Activated CD4-positive, alpha-beta T cell treated with anti-CD3 and anti-CD28 coated beads, Interleukin-2, amount 50 U/mL, for 24 hours (primary cell): ENCODE measurements at places on chromosomes 4 and X.

DNA sequence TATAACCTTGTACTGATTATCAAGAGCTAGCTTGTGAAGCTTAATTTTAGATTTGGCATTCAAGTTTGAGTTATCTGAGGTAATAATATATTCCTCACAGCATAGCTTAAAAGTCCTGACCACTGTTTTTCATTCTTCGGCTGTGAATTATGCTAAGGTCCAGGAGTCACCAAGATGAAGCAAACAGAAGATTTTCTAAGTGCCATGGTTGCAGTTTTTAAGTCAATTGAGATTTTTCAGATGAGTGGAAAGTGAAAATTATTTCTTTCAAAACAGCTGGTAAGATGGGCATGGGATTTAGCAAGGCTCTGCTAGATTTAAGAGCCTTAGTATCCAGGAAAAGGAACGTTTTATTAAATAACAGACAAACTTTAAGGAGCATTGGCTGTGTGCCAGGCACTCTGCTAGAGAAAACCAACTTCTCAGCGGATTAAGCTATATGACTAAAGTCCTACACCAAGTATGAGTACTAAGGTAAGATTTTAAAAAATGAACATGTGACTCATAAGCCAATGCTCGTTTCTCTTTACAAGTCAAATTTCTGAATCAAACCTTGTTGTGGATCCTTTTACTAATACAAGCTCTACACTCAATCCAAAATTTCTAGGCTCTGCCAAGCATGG, 149.9 kb upstream of the IL15 start:
- DNase-seq: no peak

DNA sequence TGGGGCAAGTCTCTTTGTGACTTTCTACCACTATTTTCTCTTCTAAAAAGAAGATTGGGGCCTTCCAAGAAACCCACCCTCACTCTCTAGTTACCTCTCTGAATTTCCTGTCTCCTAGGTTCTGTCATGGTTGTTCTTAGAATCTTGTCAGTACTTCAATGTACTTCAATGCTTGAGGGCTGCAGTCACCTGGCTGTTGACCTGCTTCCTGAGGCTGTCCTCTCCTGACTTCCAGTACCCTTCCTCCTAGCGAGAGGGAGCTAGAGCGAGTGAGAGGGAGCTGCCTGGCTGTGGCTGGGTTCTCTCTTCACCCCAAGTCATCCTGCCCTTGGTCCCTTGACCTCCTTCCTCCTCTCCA, 17.7 kb downstream of the CD99L2 start:
- no peak for DNase-seq

DNA sequence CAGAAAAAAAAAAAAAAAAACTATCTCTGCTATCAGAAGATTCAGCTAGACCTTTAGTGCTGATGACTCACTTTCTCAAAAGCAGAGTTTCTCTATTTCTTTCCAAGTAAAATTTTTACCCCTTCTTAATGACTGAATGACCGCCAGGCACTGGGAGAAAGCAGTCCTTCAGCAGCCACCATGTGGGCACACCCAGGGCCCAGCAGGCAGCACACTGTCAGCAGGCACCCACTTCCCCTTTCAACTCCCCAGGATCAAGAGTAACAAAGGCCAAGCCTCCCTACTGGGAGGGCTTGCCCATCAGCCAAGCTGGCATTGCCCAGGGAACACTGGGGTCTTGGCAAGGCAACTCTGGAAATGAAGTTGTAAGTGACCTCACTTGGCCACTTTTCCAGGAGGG, 201.9 kb upstream of the MAMLD1 start:
- DNase-seq: no peak

GRCh38 chr4:186633844-186634243, 78.5 kb upstream of the MTNR1A start:
- DNase-seq: no peak

- no peak for DNase-seq
These were observed 61.7 kb downstream of the PPARGC1A start for GRCh38 chr4:23828020-23828715.

DNA sequence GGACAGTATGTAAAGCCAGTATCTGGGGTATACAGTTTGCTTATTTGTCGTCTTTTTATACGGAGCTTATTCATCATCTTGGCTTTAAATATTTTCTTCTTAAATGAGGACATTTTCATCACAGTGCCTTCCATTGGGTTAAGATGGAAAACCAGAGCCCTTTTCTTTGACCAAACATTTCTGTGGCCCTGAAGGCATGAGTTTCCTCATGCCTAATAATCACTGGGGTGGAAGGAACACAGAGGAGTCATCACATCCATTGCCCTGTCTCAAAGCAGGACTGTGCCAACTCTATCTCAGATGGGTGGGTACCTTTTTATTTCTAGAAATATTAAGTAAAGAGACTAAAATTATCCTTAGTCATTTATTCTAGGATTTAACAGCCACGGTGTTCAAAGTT, 40.0 kb downstream of the CHRDL1 start:
- DNase-seq: no peak

DNA sequence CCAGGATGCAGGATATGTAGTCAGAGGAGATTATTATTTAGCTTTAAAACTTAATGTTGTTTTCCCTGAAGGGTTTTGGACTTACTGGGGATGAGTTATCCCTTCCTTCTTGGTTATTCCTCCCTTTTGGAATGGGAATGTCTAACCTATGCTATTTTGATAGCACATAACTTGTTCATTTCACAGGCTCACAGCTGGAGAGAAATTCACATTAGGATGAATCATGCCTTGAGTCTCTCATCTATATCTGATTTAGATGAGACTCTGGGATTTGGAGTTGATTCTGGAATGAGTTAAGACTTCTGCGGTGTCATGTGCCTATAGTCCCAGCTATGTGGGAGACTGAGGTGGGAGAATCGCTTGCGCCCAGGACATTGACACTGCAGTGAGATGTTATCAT, 81.1 kb downstream of the ATP11C start:
- DNase-seq: no peak

- DNase-seq: no peak
These were observed 25.3 kb downstream of the FAM241A start for GRCh38 chr4:112170451-112170993.

- DNase-seq: no peak
These were observed 2.9 kb downstream of the SORBS2 start for GRCh38 chr4:185809121-185809520.

DNA sequence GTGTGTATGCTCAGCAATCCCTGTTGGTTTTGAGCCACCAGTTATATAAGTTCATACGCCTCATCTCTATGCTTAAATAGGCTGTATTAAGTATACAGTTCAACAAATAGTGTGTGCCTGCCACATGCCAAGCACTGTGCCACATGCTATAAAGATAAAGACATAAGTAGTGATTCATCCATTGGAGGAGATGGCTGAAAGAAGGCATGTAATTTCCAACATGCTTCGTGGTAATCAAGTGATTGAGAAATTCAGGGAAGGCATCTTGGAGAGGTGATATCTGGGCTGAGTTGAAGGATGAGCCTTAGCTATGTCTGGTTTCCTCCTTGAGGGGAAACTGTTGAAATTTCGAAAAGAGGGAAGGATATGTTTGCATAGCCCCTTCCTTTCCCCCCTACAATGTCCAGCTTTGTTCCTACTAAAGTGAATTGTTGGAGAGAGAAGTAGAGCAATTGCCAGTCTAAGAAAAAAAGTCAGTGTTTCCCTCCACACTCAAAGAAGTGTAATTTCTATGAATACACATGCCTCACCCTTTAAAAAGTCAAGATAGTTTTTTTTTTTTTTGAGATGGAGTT, 96.5 kb downstream of the ARHGAP10 start:
- no peak for DNase-seq

DNA sequence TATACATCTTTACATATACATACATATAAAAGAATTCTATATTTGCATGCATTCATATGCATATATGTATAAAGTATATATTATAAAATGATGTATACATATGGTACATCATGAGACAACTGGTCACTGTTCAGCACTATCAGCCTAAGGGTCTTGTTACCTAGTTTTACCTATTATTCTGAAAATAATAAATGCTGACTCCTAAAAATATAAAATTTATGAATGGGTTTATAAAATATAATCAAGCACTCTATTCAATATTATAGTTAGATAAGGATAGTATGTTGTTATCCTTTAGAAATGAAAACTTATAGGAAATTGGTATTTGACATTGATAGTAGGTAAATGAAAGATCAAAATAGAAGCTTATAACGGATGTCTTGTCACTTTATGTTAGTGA, 324.2 kb downstream of the GBA3 start:
- no peak for DNase-seq

GRCh38 chrX:25296850-25297249, 281.1 kb upstream of the ARX start:
- DNase-seq: no peak

DNA sequence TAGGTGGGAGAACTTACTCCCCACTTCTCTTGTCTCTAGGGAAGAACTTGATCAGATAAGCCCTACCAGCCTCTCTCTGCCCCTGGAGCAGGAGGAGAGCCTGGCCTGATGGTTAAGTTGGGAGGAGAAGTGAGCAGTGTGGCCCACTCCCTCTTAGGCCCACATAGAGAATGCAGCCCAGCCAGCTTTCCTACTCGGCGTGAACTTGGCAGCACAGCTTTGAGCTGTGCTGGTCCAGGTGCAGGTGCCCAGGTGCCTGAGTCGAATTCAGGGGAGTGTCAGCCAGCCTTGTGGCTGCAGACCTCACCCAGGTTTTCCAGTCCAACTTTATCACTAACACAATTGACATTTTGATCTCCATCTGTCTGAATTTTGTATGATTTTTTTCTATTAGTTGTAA, 77.6 kb upstream of the PAQR3 start:
- no peak for DNase-seq

GRCh38 chrX:45372151-45372550, 171.5 kb upstream of the DIPK2B start:
- no peak for DNase-seq

DNA sequence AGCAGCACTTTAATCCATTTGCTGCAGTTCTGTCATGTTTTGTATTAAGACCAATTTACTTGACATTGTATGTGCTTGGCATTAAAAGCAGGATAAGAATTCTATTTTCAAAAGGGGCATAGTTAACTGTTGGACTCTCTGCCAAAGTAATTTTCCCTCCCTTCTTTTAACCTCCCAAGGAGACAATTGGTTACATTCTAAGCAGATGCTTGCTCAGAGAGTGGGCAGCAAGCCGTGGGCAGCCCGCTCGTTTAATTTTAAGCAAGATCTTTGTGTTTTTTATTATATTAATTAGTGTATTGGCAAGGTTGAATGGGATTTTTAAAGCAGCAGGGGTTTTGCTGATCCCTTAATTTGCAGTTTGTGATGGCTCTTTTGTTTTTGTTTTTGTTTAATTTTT, 37.1 kb upstream of the KLHL8 start:
- no peak for DNase-seq

- DNase-seq: no peak
These were observed 121.3 kb downstream of the PRDM5 start for GRCh38 chr4:120801137-120801758.

- DNase-seq: no peak
These were observed 17.7 kb upstream of the TMEM154 start for GRCh38 chr4:152697284-152698088.

- no peak for DNase-seq
These were observed 218.6 kb upstream of the ANXA3 start for GRCh38 chr4:78332976-78333375.

- no peak for DNase-seq
These were observed 38.0 kb upstream of the HELT start for GRCh38 chr4:184980261-184980660.

DNA sequence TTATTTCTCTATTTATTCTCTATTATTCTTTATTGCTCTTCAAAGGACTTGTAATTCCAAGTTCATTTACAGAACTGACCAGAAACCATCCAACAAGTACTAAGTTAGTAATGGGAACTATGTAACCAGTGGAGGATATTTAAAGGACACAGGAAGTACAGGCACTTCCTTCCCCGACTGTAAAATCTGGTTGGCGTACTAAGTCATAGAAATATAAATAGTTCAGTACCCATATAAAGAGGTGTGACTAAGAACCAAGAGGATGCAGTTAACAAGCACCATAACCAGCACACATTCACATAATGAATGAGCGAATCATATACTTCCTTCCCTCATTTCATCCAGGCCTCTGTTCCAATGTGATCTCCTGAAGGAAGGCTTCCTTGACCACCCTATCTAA, 3.6 kb upstream of the EIF4E start:
- DNase-seq: no peak

DNA sequence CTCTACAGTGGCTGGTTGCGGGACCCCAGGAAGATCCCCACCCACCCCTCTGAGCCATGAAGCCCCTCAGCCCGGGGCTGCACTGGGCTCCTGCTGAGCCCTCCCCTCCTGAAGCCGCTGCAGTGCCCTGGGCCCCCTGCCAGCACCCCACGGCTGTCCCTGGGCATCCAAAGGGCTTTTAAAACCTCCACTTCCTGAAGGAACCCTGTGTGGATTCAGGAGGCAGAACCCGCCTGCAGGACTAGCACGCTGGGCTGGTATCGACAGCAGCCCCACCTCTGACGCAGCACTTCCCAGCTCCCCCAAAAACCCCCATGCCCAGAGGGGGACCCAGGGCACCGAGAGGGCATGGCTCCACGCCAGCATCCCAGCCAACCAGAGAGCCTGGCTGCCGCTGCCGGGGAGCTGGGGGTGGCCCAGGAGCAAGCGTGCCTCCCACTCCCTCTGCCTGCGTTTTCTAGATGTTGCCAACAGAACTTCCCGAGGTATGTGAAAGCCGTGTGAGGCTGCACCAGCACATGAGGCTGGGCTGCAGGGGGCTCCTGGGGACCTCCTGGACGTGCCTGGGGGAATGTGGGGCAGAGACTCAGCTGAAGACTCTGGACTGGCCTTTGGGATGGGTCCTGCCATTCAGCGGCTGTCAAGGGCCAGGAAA, 6.3 kb downstream of the MXD4 start:
- no peak for DNase-seq

- no peak for DNase-seq
These were observed 110.6 kb downstream of the REPS2 start for GRCh38 chrX:17056868-17057608.

DNA sequence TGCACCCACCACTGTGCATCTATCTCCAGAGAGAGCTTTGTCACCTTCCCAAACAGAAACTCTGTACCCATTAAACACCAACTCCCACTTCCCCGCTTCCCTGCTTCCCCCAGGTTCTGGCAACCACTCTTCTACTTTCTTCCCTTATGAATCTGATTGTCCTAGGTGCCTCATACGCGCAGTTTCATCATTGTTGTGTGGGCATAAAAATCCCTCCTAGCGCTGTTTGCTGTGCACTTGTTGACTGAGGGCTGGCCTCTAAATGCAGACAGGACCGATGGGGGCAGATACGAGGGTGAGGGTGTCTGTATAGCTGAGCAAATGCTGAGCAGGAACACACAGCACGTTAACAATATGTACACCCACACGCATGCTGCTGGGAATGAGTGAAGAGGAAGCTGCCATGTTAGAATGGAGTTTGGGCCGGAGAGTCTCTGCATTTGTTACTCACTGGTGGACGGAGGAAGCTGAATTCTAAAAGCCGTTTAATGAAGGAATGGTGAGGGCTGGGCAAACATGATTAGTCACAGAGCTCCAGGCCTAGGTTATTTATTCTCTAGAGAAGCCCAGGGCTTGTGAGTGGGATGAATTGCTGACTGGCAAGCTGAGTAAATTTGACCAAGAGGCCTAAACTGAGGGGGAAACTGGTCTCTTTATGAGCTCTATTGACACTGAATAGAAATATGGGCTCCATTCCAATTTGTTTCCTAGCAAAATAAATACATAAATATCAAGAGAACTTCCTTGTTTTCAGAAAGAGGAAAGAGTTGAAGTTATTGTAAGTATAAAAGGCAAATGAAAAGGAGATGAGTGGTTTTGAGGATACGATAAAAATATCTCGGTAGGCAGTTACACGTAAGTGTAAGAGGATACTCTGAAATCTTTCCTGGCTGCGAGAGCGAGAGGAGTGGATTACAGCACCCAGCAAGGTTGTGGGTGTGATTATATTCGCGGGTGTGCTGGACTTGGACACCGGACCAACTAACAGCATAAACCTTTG, 95.9 kb upstream of the RPS6KA3 start:
- no peak for DNase-seq
